ENCODE measurements at places on chromosomes 3 and 15.

GRCh38 chr15:74385733-74386132 is 18.3 kb upstream of the CYP11A1 start:
- DNase-seq: no peak

DNA sequence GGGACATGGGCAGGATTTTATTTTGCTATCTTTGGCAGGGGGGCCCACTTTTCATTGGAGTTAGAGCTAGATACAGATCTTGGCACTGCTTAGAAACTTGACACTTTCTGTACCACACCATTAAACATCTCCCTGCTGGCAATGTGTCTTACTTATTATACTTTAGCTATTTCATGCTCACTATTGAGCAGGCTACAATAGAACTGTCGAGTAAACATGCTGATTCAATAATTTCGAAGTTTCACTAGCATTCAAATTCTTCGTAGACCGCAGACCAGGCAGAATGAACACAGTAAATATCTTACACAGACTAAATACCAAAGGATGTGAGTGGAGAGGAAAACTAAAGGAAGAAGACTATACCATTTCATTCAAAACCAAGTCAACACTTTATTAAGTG is 180.8 kb downstream of the UNC13C start:
- no peak for DNase-seq

DNA sequence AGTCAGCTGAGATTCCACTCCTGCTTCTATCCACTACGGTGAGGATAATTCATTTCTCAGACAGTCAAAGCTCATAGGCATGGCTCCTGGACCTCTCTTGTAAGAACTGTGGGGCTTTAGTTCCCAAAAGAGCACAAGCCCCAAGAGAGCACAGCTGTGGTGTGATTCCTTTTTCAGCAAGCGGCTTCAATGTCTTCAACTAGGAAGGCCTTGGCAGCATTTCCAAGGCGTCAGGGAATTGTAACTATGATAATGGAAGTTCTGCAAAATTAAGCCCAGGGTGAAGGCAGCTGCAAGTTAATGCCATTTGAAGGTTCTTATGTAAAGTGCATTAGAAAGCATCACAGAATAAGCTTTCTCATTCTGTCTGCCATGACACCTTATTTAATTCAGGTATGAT is 657.1 kb downstream of the GRM7 start:
- no peak for DNase-seq

- DNase-seq: no peak
These were observed 28.4 kb downstream of the GRIP2 start for GRCh38 chr3:14511623-14512280.

All from NB4 (cell line).